ENCODE measurements at places on chromosomes 2 and 18.

- DNase-seq = no peak
Observed at GRCh38 chr18:58766164-58766563, 94.9 kb downstream of the MALT1 start.

GRCh38 chr2:205675861-205676516, 6.3 kb upstream of the NRP2 start:
- no peak for DNase-seq

DNA sequence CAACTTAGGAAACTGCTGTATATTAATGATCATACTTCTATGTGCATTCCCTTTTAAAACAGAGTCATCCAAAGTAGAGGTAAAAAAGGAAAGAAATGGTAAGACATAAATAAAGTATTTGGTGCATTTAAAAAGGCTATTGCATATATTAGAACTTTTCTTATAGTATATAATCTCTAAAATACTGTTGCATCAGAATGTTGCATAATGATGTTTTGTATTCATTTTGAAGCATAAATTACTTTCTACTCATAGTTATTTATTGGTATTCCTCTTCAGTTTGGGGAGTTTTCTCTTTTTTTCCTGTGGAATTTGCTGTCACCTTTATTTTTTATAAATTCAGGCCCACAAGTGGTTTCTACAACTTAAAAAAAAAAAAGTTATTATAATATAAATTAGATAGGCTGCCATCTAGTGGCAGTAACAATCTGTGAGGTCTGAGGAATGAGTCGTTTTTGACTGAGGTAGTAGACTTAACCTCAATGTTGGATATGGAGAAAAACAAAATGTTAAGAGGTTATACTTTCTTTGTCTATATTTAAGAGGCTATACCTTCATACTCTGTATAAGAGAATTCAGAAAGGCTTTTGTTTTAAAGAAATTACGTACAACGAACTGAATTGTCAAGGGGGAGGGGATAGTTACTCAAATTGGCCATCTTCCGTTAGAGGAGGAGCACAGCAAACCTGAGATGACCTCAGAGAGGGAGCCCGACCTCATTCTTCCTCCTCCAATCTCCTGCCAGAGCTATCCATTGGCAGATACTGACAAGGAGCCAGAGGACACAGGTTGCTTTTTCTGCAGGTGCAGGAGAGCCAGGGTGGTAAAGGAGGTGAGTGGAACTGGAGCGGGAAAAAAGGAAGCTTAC, 23.8 kb downstream of the ANKAR start:
- DNase-seq = peak; percentile 22

GRCh38 chr2:26598996-26599373, 42.2 kb downstream of the CIB4 start:
- DNase-seq = no peak

GRCh38 chr18:62186499-62186773, 420 bp downstream of the PIGN start:
- no peak for DNase-seq
